ENCODE measurements at places on chromosomes 12 and 14. TPM values are rescaled to one million over a fixed set of nuclear protein-coding genes. Genes with fewer than 3 reads are reported as not detected.

DNA sequence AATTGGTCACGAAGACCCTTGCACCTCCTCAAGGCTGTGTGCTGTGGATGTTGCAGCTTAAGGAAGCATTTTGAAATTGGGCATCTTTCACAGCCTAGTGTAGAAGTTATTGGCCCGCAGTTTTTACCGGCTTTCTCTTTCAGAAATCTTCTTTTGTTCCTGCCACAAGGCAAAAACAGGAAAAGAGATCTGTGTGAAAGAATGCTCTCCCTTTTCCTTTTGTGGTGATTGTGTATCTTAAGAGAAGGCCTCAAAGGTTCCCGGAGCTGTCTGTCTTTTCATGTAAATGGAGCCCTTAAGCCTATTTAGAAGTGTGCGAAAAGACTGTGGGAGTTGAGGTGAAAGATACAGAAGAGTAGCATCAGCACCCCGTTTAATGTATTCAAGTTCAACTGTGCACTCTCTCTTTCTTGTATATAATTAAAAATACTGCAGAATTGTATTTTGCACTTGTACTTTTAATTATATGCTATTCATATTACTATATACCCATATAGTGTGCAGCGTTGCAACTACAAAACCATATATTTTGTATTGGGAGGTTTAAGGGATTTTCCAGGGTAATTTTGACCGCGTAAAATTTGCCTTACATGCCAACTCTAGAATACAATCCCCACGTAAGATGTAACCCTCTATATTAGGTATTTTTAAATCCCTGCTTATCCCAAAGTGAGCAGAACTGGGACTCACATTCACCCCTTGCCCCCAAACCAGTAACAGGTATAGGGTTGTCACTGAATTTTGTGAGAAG is 441.7 kb downstream of the RAD51B start:
- no peak for DNase-seq

GRCh38 chr14:29805415-29806123 is 122.1 kb downstream of the PRKD1 start:
- DNase-seq: no peak

DNA sequence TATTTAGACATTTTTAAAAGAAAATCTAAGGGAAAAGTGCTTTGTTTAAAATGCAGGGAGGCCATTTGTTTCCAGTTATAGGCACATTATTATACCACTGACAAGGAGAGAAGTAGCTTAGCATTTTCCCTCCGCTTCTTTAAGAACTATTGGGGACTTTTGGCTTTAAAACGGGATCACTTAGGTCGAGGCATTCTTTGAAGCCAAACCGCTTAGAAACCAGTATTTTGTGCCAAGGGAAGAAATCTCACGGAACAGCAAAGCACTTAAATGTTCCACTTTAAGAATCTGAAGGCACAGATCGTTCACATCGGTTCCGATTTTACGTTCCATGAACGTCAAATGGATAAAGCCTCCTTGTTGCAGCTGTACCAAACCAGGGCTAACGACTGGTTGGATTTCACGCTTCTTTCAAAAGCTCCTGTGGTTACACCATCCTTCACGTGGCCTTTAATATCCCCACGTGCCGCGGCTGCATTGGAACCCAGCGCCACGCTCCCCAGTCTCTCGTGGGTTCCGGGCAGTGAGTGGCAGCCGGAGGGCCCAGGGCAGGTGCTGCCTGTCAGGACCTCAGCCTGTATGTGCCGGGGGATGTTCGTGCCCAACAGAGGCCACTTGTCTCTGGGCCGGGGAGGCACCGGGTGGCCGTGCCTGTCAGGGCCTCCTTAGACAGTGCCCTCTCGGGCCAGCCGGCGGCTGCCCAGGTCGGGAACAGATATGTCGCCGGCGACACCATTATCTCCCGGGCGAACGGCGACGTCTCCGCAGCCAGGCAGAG is 195.4 kb downstream of the KIF26A start:
- DNase-seq: no peak

DNA sequence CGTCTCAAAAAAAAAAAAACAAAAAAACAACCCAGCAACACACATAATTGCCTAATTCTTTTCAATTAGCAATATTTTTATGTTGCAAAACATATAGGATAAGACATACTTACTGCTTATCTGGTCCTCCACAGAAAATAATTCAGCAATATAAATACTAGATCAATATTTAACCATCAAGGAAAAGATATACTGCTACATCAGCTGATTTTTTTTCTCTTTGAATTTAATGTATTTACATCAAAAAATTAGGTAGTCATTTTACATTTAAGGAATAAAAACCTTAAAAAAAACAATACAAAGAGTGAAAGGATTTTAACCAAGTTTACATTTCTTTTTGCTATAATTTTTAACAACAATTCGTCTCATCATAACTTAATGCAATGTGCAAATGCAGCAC is 28.1 kb downstream of the SPTSSA start:
- no peak for DNase-seq

- no peak for DNase-seq
Observed at GRCh38 chr14:75522224-75522982, at the start of gene BATF. Gene BATF (plus strand): TSS chr14:75522469. CDS start chr14:75522683, 214 bp downstream.

GRCh38 chr12:3040026-3040656 is 37.0 kb upstream of the TSPAN9 start:
- DNase-seq: no peak

DNA sequence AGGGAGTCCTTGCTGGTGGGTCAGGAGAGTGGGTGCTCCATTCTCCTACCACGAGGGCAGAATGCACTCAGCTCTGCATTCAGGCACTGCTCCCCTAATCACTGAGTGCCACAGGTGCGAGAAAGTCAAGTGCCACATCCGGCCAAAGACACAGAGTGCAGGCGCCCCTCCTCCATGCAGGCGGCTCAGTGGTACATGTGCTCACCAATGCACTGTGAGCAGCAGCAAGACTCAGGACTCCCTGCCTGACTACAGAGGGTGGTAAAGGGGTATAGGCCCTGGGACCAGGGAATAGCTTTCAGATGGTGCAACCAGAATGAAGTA is 32.9 kb downstream of the ZFYVE21 start:
- no peak for DNase-seq

DNA sequence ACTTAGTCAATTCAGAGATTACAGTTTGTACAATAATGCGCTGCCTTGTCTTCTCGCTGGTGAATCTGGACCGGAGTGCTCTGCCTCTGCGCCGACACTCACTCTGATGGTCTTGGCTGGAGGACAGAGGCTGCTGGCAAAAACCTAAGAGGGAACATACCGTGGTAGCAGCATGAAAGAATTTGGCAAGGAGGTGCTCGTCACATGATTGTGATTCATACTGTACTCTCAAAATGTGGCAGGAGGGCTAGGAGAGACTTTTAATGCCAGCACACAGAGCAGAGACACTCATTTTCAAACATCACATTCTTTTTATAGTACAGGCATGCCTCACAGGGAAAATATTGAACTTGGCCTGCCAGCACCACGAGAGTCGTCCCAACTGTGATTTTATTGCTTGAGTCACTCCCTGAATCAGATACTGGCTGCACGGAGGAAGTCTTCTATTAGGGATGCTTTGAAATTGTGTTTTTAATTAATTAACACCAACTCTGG is 67.8 kb downstream of the HMGA2 start:
- no peak for DNase-seq

- no peak for DNase-seq
Observed at GRCh38 chr12:64746663-64747062, 12.5 kb downstream of the GNS start.

DNA sequence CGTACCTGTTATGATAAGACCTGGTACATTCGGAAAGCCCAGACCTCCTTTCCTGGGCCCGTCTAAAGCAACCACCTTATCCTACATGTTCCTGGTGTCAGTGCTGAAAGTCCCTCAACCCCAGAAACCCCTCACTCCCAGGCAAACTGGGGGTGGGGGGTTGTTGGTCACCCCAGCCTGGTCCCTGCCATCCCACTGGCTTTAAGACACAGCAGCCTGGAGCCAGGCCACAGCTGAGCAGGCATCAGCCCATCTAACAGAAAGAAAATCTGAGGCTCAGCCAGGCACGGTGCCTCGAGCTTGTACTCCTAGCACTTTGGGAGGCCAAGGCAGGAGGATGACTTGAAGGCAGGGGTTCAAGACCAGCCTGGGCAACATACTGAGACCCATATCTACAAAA is 4.5 kb downstream of the SELPLG start:
- DNase-seq: no peak

- no peak for DNase-seq
Observed at GRCh38 chr14:31266437-31267331, 59.1 kb upstream of the HECTD1 start.

Gene TAS2R30
- polyA plus RNA-seq: 0.22 TPM

Gene KRT77
- polyA plus RNA-seq: not detected

Gene SIRT4
- polyA plus RNA-seq: 3.2 TPM

Gene OASL
- not detected for polyA plus RNA-seq

Gene DHRS1
- 41.6 TPM for polyA plus RNA-seq

All from renal pelvis (tissue), 12 donors.